Activated CD4-positive, alpha-beta T cell treated with anti-CD3 and anti-CD28 coated beads for 48 hours (primary cell): ENCODE measurements at places on chromosomes 16 and 17.

DNA sequence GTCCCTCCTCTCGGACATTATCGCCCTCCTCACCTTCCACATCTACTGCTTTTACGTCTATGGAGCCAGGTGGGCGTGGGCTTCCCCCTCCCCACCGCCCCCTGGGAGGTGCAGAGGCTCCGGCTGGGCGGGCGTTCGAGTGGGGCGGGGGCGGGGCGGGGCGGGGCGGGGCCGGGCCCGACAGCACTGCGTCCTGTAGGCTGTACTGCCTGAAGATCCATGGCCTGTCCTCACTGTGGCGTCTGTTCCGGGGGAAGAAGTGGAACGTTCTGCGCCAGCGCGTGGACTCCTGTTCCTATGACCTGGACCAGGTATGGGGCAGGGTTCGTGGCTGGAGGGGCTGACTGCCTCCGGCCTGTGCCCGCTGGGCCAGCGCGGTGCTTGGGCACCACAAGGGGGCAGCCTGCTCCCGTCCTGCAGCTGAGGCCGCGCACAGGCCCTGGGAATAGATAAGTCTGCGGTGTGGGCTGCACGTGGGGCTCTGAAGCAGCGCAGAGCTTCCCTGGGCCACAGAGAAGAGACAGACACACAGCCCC is 9.2 kb downstream of the PIGQ start:
- DNase-seq: peak; percentile 79

GRCh38 chr16:85704011-85704410 is 15.3 kb upstream of the GINS2 start:
- no peak for DNase-seq

DNA sequence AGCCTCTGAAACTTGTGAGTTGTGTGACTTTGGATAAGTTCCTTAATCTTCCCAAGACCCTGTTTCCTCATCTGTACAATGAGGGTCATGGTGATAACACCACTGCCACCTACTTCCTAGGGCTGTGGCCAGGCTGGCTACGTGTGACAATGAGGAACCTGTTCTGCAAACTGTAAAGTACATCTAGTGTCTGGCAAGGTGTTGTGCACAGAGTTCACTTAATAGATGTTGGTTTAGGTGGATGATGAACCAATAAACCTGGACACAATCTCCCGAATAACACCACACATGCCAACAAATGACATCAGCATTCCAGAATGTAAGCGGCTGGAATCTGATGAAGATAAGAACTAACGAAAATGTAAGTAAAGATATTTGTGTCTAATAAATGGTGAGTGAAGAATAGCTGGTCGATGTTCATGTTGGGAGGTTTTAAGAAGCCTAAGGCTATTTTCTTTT is 82.3 kb downstream of the MARCHF10 start:
- DNase-seq: no peak

GRCh38 chr16:49493836-49494235 is 120.2 kb downstream of the C16orf78 start:
- no peak for DNase-seq

DNA sequence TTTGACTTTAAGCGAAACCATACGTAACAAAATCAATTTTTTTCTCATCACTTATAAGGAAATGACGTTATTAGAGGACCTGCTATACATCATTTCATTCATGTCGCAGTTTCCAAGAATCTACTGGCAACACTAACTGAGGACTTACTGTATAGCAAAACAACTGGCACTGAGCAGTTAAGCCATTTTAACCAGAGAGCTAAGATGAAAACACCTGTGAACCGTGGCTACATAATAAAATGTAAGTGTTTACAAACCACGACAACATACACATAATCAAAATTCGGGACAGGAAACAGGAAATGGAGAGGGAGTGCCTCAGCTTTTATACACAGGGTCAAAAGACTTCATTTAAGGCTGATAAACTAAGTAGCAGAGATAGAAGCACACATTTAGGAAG is 29.5 kb downstream of the METTL16 start:
- no peak for DNase-seq

DNA sequence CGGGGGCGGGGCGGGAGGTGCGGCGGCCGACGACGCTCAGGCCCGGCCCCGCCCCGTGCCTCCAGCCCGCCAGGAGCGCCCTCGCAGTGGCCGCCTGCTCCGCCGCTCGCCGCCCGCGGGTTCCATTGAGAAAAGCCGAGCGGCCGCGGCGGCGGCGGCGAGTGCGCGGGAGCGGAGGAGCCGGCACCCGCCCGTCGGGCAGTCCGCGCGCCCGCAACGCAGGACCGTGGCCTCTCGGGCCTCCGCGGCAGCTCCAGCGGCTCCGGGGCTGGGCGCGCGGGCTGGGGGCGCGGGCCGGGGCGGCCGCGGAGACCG is at the start of gene ZFPM1:
TSS of gene ZFPM1 (plus strand) at position 64 of the 315 bp plus-strand sequence. CDS start 359 bp downstream, outside the sequence.
- no peak for DNase-seq

DNA sequence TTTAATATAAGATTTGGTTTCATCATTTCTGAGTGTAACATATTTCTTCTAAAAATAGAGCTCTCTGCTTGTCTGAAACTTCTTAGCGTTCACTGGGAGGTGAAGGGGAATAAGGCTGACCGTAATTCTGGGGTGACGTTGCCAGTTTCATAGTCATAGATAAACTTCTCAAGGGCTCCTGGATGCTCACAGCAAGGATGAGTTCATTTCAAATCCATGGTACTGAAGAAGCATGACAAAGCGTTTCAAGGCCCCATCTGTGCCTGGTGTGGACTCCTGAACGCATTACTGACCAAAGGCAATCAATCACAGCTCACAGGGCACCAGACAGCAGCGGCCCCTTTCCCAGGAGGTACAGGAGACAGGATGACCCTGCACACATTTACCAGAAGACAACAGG is 12.0 kb upstream of the EVPL start:
- DNase-seq: no peak

GRCh38 chr17:66906321-66907278 is 57.9 kb upstream of the CACNG4 start:
- DNase-seq: peak; percentile 83

GRCh38 chr17:4827399-4827798 is 5.7 kb upstream of the MINK1 start:
- DNase-seq: no peak
